NCI-H1930 (cell line): ENCODE measurements at places on chromosomes 1 and 21.

DNA sequence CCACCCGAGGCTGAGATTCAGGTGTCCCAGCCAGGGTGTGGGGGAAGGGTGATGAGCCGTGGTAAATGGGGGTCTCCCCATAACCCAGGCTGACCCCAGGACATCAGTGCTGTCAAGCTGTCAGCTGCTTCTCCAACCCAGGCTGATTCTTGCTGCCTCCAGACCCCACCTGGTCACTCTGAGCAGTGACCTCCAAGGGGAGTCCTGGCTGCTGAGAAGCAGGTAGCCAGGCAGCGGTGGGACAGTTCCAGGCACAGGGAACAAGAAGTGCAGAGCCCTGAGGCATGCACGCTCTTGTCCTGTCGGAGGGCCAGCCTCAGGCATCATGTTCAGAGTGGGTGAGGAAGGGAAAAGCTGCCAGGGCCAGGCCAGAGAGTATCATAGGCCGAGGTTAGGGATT lies 1.1 kb downstream of the ESPN start:
- DNase-seq, result no peak

DNA sequence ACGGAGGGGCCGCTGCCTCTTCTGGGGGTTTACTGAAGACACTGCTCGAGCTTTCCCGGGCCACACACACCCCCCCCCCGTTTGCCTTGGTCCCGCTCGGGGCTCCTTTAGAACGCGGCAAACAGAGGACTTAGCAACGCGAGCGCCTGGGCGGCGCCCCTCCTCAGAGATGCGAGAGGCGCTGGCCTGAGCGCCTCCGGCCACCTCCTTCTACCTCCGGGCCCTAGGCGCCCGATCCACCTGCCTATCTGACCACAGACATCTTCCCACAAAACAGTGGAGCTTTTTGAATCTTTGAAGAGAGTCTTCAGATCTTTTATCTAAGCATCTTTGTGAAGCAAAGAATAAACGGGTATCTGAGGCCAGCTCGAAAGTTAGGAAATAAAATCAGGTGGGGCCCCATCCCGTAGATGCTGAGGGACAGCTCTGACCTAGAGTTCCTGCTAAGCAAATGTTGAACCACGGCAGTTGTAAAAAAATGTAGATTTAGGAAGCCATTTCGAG lies 436 bp upstream of the TTLL7 start:
- DNase-seq, result peak; percentile 78

DNA sequence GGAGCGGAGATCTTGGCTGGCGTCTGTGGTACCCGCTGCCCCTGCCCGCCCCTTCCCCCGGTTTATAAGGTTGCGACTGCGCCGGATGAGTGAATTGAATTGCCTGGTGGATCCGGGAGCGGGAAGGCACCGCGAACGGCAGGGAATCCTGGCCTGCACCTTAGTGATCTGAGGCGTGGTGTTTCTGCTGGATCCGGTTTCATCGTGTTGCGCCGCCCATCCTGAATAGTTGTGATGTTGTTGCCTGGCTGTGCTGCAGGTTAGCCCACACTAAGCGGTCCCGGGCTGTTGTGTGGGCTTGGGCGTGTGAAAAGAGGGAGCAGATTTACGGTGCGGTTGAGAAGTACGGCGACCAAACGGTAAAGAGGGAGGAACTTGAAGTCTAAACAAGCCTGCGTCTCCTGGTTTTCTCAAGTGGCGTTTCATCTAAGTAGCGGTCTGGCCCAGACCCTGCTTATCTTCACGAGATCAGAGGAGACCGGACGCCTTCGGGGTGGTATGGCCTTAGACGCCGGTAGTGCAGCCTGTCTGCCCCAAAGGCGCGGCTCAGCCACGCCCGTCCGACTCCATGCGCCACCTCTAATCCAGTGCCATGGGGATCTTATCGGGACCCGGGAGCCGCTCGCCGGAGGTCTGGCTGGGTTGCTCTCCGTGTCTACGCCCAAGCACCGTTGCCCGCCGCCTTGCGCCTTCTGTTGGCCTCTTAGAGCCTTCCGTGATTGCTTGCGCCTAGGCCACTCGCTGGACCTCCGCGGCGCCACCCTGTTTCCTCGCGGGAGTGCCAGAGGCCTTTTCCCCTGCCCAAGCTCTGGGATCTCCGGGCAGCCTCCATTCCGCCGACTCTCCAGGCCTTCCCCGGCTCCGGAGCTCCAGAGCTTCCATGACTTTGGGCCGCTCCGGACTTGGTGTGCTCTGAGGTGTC lies 87.5 kb upstream of the RHOU start:
- peak; percentile 72 for DNase-seq

DNA sequence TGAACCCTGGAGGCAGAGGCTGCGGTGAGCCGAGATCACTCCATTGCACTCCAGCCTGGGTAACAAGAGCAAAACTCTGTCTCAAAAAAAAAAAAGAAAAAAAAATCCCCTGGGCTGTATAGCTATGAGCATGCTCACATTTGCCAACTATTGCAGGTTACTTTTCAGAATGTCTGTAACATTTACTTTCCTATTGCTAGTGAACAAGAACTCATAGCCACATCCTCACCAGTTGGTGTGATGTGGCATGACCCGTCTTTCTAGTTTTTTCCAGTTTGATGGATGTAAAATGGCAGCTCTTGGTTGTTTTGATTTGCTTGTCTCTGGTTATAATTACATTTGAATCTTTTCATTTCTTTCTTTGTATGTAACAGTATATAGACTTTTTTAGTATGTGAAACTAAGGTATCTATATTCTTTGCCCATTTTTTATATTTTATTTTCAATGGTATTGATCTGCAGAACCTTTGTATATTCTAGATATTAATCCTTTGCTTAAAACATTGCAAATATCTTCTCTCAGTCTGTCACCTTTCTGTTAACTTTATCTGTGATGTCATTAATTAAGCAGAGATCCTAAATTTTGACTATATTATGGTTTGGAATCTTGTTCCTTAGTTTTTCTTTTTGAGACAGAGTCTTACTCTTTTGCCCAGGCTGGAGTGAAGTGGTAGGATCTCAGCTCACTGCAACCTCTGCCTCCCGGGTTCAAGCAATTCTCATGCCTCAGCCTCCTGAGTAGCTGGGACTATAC lies 11.6 kb downstream of the MED18 start:
- DNase-seq, result no peak

DNA sequence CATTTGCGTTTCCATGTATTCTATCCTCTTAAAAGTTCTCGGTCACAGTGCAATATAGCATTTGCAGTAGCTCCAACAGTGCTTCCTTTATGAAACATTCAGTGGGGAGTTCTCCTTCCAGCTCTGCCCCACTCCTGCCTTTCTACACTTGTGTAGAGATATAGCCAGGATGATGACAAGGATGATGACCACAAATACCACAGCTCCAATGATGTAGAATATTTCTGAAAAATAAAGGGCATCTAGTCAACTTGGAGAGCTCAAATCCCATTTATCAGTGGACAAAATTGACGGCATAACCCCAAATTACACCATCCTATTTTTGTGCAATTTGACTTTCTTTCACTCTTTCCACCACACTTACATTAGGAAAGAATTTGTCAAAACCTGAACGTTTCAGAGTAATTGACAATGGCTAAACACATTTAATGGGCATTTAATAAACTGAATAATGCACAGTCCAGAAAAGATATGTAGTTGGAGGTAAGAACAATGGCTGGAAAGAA lies 11.1 kb downstream of the F3 start:
- no peak for DNase-seq

DNA sequence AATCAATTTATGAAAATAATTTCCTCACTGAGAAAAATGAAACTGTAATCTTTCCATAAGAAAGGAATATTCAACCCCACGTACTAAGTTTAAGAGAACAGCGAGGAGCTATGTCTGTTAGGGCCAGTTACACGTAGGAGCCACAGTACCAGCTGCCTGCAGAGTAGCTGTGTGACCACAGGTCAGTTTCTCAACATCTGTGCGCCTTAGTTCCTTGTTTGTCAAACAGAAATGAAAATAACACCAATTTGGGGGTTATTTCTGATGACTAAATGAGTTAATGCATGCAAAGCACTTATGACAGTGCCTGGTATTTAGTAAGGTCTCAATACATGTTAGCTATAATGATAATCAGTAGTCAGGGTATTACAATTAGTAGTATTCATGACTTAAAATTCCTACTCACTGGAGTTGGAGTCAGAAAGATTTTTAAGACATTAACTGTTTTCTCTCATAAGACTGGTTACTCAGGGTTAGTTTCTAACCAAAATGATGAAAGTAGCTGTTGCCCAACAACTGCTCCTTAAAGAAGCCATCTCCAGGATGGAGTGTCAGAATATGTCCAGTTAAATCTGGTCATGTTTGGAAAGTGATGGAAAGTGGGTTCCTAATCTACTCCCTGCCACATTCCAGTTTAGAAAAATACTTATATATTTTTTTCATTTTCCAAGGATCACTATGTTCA lies 85.8 kb upstream of the ZNF648 start:
- no peak for DNase-seq

DNA sequence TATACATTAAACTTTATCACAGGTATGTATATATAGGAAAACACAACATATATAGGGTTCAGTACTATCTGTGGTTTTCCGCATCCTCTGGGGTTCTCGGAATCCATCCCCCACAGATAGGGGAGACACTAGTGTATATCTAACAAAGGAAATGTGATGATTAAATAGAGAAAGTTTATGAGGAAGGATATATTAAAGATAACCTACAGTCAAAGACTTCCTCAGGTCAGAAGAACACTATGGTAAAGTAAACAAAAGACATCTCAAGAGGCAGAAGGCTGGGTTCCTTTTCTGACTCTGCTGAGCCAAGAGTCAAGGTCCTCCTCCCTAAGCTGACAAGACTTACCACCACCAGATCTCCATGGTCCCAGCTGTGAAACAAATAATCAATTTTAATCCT lies 12.1 kb downstream of the USP24 start:
- DNase-seq, result no peak

- no peak for DNase-seq
Observed at GRCh38 chr1:225498549-225499136, 70.8 kb upstream of the LBR start.

DNA sequence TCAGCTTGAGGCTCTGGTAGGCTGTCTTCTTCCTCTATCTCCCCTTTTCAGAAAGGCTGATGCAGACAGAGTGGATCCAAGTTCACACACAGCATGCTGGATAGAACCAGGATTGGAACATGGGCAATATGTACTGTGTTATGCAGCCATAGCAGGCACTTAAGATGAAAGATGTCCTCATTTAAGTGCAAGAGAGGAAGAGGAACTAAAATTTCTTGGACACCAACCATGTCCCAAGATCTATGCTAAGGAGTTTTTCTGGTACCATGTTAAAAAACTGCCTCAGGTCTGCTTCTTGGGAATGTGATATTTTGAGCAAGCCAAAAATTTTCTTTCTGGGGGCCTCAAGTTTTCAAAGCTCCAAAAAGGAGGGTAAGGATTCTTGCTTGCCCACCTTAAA lies 1.2 kb downstream of the SDHB start:
- DNase-seq, result no peak

GRCh38 chr1:20266642-20267041 lies 24.0 kb upstream of the VWA5B1 start:
- DNase-seq, result no peak

DNA sequence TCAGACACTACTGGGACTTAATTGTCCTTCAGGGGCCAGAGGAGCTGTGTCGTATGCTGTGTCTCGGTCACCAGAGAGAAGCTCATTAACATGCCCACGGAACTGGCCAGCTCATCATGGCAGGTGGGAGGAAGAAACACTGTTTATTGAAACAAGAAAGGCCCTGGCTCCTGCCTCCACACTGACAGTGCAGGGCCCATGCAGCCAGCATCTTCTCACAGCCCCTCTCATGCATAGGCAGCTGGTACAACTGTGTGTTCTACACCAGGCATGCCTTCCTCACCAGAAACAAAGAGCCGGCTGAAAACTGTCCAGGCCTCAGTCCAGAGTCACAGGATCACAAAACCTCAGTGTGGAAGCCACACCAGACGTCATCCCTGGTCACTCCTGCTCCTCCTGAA lies 106.0 kb downstream of the UBE2U start:
- no peak for DNase-seq
